ENCODE measurements at places on chromosomes 3 and 15.

DNA sequence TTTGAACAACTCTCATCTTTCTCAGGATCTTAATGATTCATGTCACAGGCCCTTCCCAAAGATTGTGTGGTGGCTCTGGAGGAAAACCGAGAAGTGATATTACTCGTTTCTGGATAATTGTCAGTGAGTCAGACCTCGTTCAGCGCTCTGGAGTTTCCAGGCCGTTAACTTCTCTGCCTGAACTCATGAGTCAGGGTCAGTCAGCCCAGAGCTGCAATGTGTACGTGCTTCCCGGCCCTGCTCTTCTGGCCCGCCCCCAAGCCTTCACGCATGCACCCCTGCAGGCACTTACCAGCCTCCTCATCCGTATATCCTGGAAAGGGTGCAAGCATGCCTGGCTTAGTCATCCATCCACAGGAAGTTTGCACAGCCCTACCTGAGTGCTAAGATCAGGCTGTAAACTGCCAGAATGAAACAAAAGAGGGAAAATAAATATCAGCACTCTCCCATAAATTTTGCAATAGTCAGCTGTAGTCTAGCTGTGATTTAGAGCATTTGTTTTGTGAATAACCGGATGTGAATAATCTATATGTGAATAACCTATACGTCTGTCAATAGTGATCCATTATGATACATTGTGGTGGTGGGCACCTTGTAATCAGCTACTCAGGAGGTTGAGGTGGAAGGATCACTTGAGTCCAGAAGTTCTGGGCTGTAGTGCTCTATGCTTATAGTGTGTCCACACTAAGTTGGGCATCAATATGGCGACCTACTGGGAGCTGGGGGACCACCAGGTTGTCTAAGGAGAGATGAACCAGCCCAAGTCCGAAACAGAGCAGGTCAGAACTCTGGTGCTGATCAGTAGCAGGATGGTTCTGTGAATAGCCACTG is 35.3 kb upstream of the SEMA4B start:
- no peak for DNase-seq

GRCh38 chr15:66362776-66363175 is 6.3 kb upstream of the TIPIN start:
- DNase-seq, result no peak

DNA sequence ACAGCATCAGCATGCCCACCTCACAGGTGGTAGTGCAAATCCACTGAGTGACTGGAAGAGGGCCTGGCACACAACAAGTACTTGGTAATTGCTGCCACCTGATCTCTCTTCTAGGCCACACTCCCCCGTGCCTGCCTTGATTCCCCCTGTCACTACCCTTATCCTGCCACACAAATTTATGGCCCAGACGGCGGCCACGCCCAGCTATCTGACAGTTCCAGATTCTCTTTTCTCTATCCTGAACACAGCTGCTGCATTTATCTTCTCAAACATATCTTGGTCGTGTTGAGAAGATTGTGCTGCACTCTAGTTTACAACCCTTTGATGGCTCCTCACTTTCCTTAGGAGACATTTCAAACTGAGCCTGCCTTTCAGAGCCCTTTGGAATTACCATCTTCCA is 585.2 kb downstream of the NTRK3 start:
- DNase-seq, result no peak

DNA sequence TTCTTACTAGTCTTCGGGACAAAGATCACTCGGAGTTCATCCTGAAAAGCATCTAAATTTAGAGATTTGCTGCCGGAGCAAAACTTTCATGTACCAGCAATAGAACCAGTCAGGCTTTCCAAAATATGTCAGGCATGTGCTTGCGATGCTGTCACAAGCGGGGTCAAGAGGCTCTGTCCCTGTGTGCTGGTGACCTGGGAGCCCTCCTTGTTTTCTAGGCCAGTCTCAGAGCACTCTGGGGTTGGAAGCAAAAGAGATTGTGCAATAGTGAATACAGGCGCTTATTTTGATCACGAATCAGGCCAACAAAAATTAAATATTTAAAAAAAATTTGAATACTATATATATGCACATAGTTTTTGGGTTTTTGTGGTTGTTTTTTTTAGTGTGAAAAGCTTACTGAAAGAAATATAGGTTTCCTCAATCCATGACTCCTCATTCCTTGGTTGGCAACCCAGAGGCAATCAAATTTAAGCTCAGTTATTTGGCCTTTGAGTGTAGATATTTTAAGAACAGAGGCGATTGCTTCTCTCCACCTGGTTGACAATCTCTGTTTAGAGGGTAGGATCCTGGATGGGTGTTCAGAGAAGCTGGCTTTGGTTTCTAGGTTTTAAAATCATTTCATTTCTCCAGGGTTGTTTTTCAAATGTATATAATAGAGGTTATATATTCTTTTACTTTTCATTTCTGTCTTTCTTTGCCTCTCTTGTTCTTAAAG is 8.4 kb upstream of the KLHL24 start:
- DNase-seq, result no peak

GRCh38 chr3:150292891-150293290 is 115.2 kb upstream of the TSC22D2 start:
- DNase-seq, result no peak

- no peak for DNase-seq
Measured at GRCh38 chr15:80856809-80857377, 77.7 kb downstream of the CEMIP start.

DNA sequence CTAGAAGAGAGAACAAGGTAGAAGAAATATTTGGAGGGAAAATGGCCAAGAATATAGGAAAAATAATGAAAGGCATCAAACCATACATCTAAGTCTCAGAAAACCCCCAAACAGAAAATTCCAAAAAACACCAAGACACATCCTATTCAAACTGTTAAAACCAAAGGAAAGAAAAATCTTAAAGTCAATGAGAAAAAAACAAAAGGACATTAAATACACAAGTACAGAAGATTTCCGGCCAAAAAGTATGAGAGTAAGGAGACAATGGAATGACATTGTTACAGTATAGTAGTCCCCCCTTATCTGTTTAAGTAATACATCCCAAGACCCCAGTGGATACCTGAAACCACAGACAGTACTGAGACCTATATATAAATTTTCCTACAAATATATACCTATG is 18.8 kb downstream of the CLASP2 start:
- DNase-seq, result no peak

GRCh38 chr3:21779909-21780308 is 28.9 kb upstream of the ZNF385D start:
- DNase-seq, result no peak

- no peak for DNase-seq
Measured at GRCh38 chr3:9241956-9242355, 7.5 kb downstream of the SRGAP3 start.

GRCh38 chr3:95797081-95797480 is 1017.3 kb upstream of the EPHA6 start:
- DNase-seq, result no peak

DNA sequence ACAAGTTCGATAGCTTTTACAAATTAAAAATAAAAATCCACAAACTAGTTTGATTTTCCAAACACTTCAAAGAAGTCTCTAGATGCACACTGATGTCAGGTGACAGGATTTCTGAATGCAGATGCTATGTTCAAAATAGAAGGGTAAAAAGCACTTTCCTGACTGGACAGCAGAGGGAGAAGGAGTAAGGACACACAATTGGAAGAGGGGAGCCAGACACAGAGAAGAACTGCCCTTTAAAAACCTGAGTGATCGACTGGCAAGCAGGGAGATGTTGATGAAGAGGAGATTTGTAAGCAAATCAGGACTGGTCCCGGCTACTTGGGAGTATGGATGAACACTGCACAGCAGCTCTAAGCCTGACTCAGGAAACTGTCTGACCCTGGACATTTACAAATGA is 612.8 kb downstream of the MAGI1 start:
- no peak for DNase-seq

DNA sequence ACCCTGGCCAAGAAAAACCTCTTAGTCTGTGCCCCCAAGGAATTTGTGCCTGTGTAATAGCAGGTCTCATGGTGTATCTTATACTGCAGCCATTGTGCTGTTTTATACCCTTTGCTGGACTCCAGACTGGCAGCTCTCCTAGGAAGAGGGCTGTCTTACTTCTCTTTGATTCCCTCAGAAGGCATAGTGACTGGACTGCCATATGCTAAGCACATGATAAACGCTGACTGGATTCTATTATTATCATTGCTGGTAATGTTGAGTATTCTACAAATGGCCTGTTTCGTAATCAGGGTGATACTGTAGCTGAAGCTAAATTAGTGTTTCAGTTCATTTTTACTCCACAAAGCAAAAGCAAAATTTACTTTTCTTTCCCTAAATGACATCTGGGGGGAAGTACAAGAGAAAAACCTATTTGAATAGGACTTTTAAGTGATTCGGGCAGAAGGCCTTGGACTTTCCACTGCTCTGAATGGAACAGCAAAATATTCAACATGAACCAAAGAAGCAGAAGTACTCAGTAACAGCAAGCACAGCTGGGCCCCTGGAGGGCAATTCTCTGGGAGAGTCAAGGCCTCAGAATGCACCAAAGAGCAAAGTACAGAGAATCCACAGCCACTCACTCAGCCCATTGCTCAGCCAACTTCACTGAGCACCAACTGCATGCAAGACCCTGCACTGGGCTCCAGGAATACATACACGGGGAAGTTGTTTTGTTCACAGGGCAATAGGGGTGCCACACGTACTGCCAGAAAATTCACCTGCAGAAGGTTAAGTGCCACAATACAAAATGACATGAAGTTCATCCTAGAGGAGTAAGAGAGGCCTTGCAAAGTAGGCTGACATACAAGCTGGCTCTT is 7.9 kb upstream of the BCL2A1 start:
- DNase-seq, result no peak

GRCh38 chr3:125136515-125136914 is 76.0 kb downstream of the SLC12A8 start:
- no peak for DNase-seq

GRCh38 chr15:26475554-26475953 is 297.3 kb downstream of the GABRB3 start:
- DNase-seq, result no peak

DNA sequence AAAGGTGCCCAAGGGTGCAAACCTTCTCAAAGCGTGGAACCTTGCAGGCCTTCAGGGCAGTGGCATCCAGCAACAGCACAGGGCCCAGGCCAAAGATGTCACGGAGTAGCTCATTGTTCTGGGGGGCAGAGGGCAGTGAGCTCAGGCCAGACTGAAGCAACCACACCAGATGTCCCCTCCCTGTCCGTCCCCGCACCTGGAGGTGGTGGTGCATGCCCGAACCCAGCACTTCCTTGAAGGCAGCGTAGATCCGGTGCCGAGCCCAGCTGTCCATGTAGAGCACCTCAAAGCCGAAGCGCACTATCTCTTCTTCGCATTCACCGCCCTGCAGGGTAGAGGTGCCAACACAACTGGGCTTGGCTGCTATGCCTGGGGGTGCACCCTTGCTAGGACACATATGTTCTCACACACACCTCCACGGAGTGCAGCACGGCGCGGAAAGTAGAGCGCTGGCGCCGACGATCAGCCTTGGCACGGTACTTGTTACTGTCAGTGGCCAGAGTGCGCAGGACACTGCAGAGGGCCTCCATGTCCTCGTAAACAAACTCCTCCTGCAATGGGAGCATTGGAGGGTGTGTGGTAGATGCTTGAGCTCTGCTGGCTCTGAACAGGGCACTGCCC is 3.7 kb downstream of the IFRD2 start:
- DNase-seq, result no peak

DNA sequence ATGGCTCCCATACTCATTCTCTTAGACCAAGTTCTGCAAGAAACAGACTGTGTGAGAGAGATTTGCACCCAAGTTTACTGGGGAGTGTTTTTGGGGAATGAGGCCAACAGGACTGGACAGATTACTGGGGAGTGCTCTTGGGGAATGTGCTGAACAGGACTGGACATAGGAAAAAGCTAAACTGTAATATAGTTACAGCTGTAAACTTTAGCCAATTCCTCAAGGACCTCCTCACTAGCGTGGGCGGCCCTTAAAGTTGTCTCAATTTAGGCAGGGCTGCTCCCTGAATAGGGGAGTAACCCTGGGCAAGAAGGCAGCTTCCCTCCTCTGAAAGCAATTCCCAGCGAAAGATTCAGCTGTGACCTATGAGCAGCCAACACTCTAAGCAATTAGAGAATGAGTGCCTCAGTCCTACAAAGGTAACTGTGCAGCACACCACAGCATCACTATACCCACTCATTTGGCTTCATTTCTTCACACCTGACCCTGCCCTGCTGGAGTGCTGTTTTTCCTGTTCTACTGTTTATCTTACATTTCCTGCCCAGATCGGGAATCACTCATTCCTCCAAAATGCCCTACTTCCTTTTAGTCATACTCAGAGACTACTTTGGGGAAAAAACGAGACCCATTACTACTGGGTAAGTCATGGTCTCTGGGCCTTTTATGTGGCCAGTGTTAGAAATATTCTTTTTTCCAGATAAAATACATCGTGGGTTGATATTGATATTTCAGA is 41.3 kb upstream of the TRIM42 start:
- DNase-seq, result no peak

GRCh38 chr3:12308517-12308916 is 19.6 kb downstream of the PPARG start:
- DNase-seq, result no peak

GRCh38 chr3:171932153-171932611 is 89.0 kb downstream of the TMEM212 start:
- DNase-seq, result no peak

DNA sequence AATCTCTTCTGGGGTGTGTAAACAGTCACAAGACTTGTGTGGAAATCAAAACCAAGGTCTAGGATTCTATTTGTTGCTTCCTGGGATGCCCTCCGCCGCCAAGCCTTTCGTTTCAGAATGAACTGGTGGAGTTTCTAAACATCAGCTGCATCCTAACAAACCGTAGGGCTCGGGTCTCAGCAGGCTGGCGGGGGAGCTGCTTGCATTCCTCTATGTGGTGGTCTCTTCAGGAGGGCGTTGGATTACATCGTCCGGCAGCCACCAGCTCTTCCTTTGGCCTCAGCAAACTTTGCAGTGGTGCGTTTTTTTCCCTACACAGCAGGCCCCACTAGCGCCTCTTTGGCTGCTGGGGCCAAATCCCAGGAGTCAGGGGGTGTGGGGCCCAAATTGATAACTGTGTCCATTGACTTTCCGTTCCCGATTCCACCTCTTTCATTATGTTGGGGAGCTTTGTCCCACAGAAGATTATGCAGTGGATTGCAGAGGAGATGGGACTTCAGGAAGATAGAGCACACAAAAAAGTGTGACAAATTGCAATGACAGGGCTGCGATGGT is 390.0 kb upstream of the NR2F2 start:
- no peak for DNase-seq

DNA sequence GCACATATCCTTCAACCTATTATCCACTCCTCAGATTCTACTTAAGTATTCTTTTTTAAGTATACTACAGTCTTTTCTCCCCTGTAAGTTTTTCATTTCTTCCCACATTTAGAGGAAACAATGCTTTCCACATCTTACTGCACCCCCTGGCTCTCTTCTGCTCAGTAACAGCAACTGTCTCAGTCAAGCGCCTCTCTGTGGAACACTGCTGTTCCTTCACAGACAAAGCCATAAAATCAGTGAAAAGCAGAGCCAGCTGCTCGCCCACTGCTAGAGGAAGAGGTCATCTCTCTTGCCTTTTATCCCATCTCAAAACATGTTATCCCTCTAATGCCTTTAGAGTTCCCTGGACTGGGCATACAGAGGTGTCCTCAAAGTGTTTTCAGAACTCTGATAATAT is 24.8 kb downstream of the SERP1 start:
- no peak for DNase-seq

GRCh38 chr3:13018561-13019242 is 54.5 kb downstream of the IQSEC1 start:
- no peak for DNase-seq

All from frontal cortex (tissue), 4 donors.